A673 (cell line): ENCODE measurements at places on chromosomes 6 and 20.
A peak's percentile ranks its signal among the peaks of the same experiment; 100 is the strongest.

- H3K4me3 ChIP-seq: no peak overlapping the region
- peaks cover 12% of the 10 kb centered on the region for H3K27me3 ChIP-seq
- no peaks in the 10 kb centered on the region for H3K36me3 ChIP-seq
- no peak overlapping the region for H3K27ac ChIP-seq
Observed at GRCh38 chr6:88105741-88106340, 58.2 kb downstream of the SPACA1 start.

- no peaks in the 10 kb centered on the region for H3K36me3 ChIP-seq
- no peak for DNase-seq
- H3K4me3 ChIP-seq: no peak overlapping the region
- H3K4me1 ChIP-seq: no peaks in the 10 kb centered on the region
- H3K27me3 ChIP-seq: peaks cover 45% of the 10 kb centered on the region
Observed at GRCh38 chr20:39070484-39071231, 108.5 kb downstream of the DHX35 start.

GRCh38 chr6:71190809-71191208 lies 97.8 kb upstream of the OGFRL1 start:
- H3K36me3 ChIP-seq: no peaks in the 10 kb centered on the region
- DNase-seq: peak; percentile 64
- H3K27me3 ChIP-seq: no peaks in the 10 kb centered on the region
- no peak overlapping the region for H3K27ac ChIP-seq
- no peak overlapping the region for H3K4me3 ChIP-seq

- H3K4me3 ChIP-seq: peak overlapping the region; percentile 47
- H3K4me1 ChIP-seq: no peaks in the 10 kb centered on the region
- H3K27ac ChIP-seq: no peak overlapping the region
- DNase-seq: no peak
- H3K36me3 ChIP-seq: no peaks in the 10 kb centered on the region
Observed at GRCh38 chr6:138107752-138108592, 753 bp upstream of the PERP start.

GRCh38 chr6:107820338-107821261 lies 3.5 kb downstream of the SCML4 start:
- peaks cover 14% of the 10 kb centered on the region for H3K4me1 ChIP-seq
- peak overlapping the region; percentile 30 for H3K4me3 ChIP-seq
- no peaks in the 10 kb centered on the region for H3K36me3 ChIP-seq
- peak; percentile 48 for DNase-seq

GRCh38 chr6:158411998-158412397 lies 99.7 kb downstream of the TULP4 start:
- H3K36me3 ChIP-seq: no peaks in the 10 kb centered on the region
- H3K27ac ChIP-seq: no peak overlapping the region
- H3K4me1 ChIP-seq: peaks cover 50% of the 10 kb centered on the region
- no peaks in the 10 kb centered on the region for H3K27me3 ChIP-seq
- H3K4me3 ChIP-seq: no peak overlapping the region

DNA sequence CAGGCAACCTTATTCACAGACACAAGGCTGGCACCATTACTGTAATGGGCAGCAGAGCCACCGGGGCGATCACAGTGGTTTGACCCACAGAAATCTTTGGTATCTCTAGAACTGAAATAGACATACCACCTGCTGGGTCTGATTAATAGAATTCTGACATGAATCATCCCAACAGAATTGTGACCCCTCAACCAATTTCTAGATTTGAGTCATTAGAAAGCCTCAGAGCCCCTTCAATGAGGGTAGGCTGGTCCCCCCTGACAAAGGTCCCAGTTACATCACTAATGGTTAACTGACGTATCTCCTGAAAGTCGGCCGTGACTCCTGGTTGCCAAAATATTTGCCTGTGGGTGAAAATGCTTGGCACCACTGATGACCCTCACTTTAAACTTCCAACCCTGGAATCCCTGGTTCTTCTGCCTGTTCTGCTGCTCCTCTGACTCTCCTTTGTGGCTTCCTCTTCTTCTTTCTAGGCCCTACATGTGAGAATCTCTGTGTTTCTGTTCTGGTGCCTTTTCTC lies 124.9 kb upstream of the ARID1B start:
- H3K27ac ChIP-seq: no peak overlapping the region
- H3K27me3 ChIP-seq: no peaks in the 10 kb centered on the region
- no peaks in the 10 kb centered on the region for H3K4me1 ChIP-seq
- DNase-seq: no peak
- H3K36me3 ChIP-seq: no peaks in the 10 kb centered on the region

- H3K36me3 ChIP-seq: no peaks in the 10 kb centered on the region
- no peak overlapping the region for H3K27ac ChIP-seq
- no peak for DNase-seq
- peaks cover 66% of the 10 kb centered on the region for H3K27me3 ChIP-seq
- H3K4me3 ChIP-seq: no peak overlapping the region
- H3K4me1 ChIP-seq: no peaks in the 10 kb centered on the region
Observed at GRCh38 chr6:166864333-166864732, 92.0 kb downstream of the RNASET2 start.

DNA sequence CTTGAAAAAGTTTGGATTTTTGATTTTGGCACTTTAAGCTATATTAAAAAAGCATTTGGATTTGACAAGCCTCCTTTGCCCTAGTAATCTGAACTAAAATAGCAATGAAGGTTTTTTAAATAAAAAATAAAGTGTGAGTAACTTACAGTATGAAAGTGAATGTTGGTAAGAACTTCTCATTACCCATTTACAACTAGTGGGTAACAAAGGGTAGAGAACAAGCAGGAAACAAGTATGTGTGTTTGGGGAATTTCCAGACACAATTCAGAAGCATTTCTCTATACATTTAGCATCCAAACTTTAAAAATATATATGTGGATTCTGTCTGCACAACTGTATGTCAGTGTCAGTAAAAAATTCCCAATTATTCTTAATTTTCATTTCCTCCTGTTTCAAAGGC lies 2.9 kb downstream of the TMEM30A start:
- H3K27ac ChIP-seq: peak overlapping the region; percentile 1
- DNase-seq: no peak
- no peaks in the 10 kb centered on the region for H3K36me3 ChIP-seq
- H3K4me3 ChIP-seq: peak overlapping the region; percentile 16
- H3K27me3 ChIP-seq: no peaks in the 10 kb centered on the region

GRCh38 chr6:105952772-105953690 lies 133.1 kb upstream of the PRDM1 start:
- no peak overlapping the region for H3K27ac ChIP-seq
- no peaks in the 10 kb centered on the region for H3K36me3 ChIP-seq
- DNase-seq: no peak
- no peaks in the 10 kb centered on the region for H3K27me3 ChIP-seq
- no peaks in the 10 kb centered on the region for H3K4me1 ChIP-seq

- H3K36me3 ChIP-seq: no peaks in the 10 kb centered on the region
- no peak overlapping the region for H3K27ac ChIP-seq
- no peak overlapping the region for H3K4me3 ChIP-seq
- H3K4me1 ChIP-seq: peaks cover under 1% of the 10 kb centered on the region
Observed at GRCh38 chr20:41738604-41739206, 120.5 kb upstream of the CHD6 start.

- DNase-seq: no peak
- no peaks in the 10 kb centered on the region for H3K4me1 ChIP-seq
- no peak overlapping the region for H3K4me3 ChIP-seq
- H3K27ac ChIP-seq: no peak overlapping the region
Observed at GRCh38 chr6:134533991-134534390, 216.1 kb upstream of the SGK1 start.

DNA sequence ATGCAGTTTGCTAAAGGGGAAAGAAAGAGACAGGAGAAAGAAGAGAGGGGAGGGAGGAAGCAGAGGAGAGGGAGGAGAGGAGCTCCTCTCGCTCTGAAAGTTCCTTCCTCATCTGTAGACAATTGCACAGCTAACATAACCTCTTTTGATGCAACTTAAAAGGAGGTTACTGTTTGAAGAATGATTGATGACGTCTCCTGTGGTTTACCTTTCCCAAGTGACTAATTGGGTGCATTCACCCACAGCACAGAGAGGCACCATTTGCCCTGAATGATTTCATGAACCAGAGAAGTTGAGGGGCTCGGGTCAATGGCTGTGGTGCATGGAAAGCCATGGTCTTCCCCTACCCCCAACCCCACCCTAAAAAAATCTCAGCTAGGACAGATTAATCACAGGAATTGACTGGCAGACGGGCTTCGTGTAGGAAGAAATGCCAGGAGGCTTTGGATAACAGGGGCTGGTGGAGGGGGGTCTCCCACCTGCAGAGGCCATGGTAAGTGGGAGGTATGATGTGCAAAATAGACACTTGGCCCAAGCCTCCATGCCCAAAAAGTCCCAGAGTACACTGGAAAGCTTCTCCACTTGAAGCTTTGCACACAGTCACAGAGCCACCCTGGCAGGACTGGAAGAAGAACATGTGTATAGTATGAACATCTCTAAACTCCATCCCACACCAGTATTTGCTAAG lies 213.7 kb downstream of the ANKRD60 start:
- H3K4me1 ChIP-seq: no peaks in the 10 kb centered on the region
- H3K36me3 ChIP-seq: no peaks in the 10 kb centered on the region
- peaks cover 9% of the 10 kb centered on the region for H3K27me3 ChIP-seq
- no peak for DNase-seq

DNA sequence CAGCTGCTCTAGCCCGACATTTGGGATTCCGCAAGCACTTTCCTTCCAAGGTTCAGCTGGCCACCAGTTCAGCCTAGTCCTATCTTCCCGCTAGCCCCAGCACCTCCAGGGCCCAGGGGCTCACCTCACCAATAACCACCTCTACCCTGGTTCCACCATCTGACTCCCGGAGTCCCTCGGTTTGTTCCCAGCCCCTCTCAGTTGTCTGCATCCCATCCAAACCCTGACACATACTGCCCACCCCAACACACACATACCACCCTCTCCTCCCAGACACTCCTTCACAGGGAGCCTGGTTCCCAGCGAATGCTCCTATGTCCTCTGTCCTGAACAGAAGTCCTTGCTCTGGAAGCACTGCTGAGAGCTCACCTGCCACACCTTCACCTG lies 418 bp downstream of the TNXB start:
- no peak overlapping the region for H3K27ac ChIP-seq
- peaks cover 5% of the 10 kb centered on the region for H3K27me3 ChIP-seq
- no peaks in the 10 kb centered on the region for H3K36me3 ChIP-seq
- no peak overlapping the region for H3K4me3 ChIP-seq

GRCh38 chr20:59087829-59088433 lies 45.3 kb upstream of the PRELID3B start:
- no peaks in the 10 kb centered on the region for H3K36me3 ChIP-seq
- H3K4me1 ChIP-seq: no peaks in the 10 kb centered on the region
- peak; percentile 79 for DNase-seq
- H3K27ac ChIP-seq: no peak overlapping the region
- no peak overlapping the region for H3K4me3 ChIP-seq
- H3K27me3 ChIP-seq: peaks cover 46% of the 10 kb centered on the region

GRCh38 chr6:143607168-143607567 lies 70.6 kb upstream of the PHACTR2 start:
- H3K36me3 ChIP-seq: no peaks in the 10 kb centered on the region
- H3K27me3 ChIP-seq: peaks cover 10% of the 10 kb centered on the region
- DNase-seq: no peak
- no peaks in the 10 kb centered on the region for H3K4me1 ChIP-seq
- no peak overlapping the region for H3K4me3 ChIP-seq

- H3K27me3 ChIP-seq: no peaks in the 10 kb centered on the region
- peak within 1 kb of the TSS; percentile 84 for H3K27ac ChIP-seq
- peaks cover 24% of the 10 kb centered on the region for H3K36me3 ChIP-seq
- peaks cover 5% of the 10 kb centered on the region for H3K4me1 ChIP-seq
- H3K4me3 ChIP-seq: peak within 1 kb of the TSS; percentile 73
Observed at GRCh38 chr20:63969838-63970713, at the start of gene ZNF512B. Gene ZNF512B (minus strand): TSS chr20:63969930. CDS start chr20:63967950, 1,980 bp downstream.

DNA sequence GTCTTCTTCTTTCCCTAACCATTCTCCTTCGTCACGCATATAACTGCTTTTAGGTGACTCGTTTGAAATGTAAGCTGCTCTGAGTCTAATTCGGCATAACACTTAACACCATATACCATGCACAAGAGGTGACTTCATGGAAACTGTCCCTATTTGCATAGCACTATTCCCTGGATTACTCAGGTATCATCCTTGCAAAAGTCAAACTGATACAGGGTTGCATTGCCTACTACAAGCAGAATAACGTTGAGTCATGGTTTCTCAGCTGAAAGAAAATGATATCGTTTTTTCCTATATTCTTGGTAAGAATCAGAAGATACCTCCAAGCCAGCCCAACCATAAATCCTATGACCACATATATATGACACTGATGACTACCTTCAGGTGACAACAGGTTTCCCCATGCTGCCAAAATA lies 227.5 kb downstream of the ATXN1 start:
- H3K4me3 ChIP-seq: no peak overlapping the region
- H3K27me3 ChIP-seq: no peaks in the 10 kb centered on the region
- H3K36me3 ChIP-seq: no peaks in the 10 kb centered on the region
- no peak for DNase-seq
